ENCODE measurements at places on chromosomes 3 and 15.
A peak's percentile ranks its signal among the peaks of the same experiment; 100 is the strongest.

DNA sequence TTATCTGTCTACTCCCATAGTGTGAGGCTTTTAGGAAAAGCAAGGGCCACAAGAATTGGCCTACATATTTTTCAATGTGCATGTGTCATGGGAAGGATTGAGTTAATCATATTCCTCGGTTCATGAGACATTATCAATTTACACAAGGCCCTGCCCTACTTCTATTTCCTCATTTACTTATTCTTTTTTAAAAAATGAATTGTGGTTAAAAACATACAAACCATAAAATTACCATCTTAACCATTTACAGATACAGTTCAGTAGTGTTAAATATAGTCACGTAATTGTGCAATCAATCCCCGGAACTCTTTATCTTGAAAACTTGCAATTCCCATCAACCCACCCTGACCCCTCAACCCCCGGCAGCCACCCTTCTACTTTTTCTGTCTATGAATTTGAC is 284.0 kb upstream of the GADL1 start:
- no peak for DNase-seq

GRCh38 chr3:113751141-113751540 is 4.3 kb downstream of the ATP6V1A start:
- DNase-seq = no peak

DNA sequence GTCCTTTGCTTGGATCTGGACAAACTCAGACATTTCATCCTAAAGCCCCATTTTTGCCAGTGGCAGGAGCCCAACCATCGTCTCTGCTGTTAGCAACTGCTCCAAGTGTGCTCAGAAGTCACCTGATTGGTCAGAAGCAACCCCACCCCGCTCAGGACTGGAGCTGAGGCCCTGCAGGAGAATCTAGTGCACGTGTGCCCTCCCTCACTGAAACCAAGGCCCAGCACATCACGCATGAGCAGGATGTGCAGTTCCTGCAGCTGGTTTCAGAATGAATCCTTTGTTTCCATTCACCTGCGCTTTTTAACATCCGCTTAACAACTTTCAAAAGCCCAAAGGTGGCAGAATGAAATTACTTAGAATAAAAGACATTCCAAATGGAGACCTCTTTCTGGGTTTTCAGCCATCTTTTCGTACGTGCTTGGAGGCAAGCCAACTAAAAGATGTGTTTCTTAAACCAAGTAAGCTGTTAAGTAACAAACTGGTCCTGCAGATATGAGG is 81.2 kb downstream of the SRGAP3 start:
- peak; percentile 34 for DNase-seq

DNA sequence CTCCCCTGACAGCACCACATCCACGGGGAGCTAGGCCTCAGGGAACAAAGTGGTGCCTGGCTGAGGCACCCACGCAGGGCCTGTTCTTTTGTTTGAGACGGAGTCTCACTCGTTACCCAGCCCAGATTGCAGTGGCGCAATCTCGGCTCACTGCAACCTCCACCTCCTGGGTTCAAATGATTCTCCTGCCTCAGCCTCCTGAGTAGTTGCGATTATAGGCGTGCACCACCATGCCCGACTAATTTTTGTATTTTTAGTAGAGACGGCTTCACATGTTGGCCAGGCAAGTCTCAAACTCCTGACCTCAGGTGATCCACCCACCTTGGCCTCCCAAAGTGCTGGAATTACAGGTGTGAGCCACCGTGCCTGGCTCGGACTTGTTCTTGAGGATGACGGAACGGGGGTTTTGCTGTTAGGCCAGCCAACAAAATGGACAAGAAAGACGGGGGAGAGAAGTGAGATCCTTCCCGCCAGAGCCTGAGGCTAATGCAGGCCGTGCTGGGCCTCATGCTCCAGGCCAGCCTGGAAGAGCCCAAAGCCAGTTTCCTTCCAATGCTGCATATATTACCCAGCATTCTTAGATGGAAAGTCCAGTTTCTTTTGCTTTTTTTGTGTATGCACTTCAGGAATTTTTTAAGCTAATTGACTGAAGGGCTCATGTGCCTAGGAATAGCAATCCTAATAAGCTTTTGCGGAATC is 28.1 kb upstream of the FURIN start:
- no peak for DNase-seq

GRCh38 chr15:73763931-73764330 is 10.8 kb upstream of the INSYN1 start:
- DNase-seq = no peak

- no peak for DNase-seq
These were observed 7.1 kb downstream of the THBS1 start for GRCh38 chr15:39587731-39588530.

GRCh38 chr15:100468285-100468684 is 60.5 kb downstream of the CERS3 start:
- no peak for DNase-seq

- DNase-seq = no peak
These were observed 31.7 kb downstream of the ECT2 start for GRCh38 chr3:172782235-172782634.

GRCh38 chr15:49887659-49888322 is 231.2 kb downstream of the ATP8B4 start:
- no peak for DNase-seq

- no peak for DNase-seq
These were observed 332.8 kb downstream of the NLGN1 start for GRCh38 chr3:173730391-173730790.

DNA sequence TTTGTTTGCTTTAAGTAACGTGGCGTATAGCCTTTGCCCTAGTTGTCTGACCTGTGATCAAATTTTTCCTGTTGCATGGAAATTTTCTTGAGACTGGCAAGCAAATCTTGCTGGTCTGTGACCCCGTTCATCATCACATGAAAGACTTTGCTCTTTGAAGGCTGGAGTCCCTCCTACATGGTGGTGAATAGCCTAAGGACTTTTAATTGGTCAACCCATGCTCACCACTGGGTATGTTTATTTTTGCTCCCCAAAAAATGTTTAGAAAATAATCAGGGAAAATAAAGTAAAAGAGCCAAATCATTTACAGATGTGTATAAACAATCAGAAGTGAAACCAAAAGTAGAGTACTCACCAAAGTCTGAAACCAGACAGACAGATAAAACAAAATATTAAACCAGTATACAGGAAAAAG is 1075.3 kb upstream of the ALCAM start:
- DNase-seq = no peak

GRCh38 chr15:49842031-49842730 is 221.3 kb downstream of the DTWD1 start:
- no peak for DNase-seq
